ENCODE measurements at places on chromosomes 6 and 20. TPM values are rescaled to one million over a fixed set of nuclear protein-coding genes. Genes with fewer than 3 reads are reported as not detected.

DNA sequence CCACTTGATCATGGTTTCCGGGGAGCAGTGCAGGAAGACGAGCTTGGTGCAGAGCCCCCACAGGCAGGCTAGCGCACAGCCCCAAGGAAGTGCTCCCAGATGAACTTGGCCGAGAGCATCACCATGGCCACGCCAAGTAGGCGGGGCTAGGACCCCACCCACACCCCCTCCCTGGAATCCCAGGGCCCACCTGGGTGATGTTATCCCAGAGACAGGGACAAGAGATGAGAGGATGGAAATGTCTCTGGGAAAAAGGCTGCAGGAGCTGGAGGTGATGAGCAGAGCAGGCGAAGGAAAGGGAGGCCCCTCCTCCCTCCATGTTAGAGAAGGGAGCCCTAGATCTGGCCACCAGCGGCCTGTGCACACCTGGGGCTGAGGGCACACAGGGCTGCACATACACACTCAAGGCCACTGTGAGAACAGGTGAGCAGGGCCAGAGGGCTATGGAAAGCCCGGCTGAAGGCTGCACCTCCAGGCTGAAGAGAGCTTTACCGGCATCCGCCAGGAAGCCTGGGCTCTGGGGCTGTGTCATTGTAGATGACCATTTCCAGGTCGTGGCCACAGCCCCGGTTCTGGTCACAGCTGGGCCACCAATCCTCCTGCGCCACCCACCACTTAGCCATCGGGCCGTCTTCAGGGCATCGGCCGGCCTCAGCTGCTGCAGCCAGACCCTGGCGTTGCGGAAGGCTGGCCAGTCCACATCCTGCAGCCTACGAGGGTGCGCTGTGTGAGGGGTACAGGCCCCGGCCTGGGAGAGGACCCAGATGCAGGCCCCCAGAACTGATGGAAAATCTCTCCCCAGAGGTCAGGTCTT lies 24.9 kb downstream of the NPEPL1 start:
- no peak for DNase-seq

- DNase-seq: no peak
Measured at GRCh38 chr6:26342106-26343004, 22.6 kb upstream of the BTN3A2 start.

GRCh38 chr6:90106449-90106848 lies 190.2 kb downstream of the BACH2 start:
- DNase-seq: no peak

The PSORS1C2 gene
- not detected for total RNA-seq
